ENCODE measurements at places on chromosomes 1 and 21.

DNA sequence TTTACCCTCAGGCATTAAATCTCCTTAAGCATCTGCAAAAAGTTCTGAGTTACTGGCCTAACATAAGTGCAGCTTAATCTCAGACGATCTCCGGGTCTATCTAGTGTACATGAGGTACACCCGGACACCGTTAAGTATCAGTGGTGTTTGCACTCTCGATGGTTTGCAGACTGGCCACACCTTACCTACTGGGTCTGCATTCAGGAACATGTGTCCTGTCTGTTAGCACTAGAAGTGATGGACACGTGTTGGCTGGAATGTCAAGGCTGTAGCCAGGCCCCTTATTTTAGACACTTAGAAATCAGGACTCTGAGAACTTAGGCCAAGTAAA, 783 bp upstream of the AGL start:
- DNase-seq = no peak

GRCh38 chr1:178004926-178005391, 35.1 kb upstream of the SEC16B start:
- no peak for DNase-seq

GRCh38 chr1:96520579-96520947, 201.0 kb upstream of the PTBP2 start:
- no peak for DNase-seq

DNA sequence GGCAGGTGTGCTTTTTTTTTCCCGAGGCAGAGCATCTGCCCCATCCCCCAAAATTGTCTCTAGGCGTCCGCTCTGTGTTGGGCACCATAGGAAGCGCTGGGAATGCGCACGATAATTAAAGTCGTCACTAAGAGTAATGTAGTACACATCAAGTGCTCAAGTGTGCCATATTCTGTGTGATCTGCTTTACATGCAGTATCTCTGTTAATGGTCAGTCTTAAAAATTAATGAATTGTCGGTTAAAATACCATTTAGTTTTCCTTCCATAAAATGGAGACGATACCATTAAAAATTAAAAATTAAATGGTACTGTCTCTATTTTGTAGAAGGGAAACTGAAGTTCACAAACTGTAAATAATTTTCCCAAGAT, 544 bp upstream of the CCT8 start:
- DNase-seq = no peak

DNA sequence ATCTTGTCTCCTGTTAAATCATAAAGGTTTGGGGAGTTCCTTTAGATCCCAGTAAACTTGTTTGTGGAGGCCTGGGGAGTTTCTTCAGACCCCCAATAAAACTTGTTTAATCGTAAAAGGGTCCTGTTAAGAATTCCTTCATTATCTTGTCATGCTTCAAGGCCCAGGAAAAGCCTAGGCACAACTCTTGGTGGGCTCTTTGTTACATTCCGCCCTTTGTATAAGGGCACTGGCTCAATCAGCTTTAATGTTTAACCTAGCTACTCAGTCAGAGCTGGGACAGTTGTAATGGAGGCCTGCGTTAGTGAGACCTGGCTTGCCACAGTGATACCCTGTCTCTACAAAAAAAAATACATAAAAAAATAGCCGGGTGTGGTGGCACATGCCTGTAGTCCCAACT, 77.2 kb downstream of the MPZL1 start:
- no peak for DNase-seq

All from activated T-helper 2 cell treated with anti-CD3 and anti-CD28 coated beads, Interferon-gamma antibody, Interleukin-2, Interleukin-4, amounts not matched to agents 10 μg/mL and 5 μg/mL and 100 μg/mL, durations not matched to agents 14 hours and 24 hours and 36 hours (primary cell).